ENCODE measurements at places on chromosomes 5 and 9. TPM values are rescaled to one million over a fixed set of nuclear protein-coding genes. Genes with fewer than 3 reads are reported as not detected.

DNA sequence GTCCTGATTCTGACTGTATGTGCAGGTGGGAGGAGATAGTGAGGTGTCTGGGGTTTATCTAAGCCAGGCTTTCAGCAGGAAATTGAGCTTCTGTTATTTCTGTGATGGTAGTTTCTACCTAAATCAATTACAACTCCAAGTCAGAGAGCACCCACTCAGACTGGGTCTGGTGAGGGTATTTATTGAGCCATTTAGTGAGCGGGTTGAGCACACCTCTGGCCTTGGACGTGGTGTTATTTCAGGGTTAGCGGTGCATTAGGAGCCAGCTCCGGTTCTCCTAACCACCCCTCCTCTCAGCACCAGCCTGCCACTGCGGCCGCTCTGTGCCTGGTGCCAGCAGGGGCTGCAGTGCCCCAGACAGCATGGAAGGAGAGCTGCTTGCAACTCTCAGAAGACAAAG is 238.9 kb downstream of the CACNA1B start:
- no peak for DNase-seq

- DNase-seq: no peak
These were observed 161.0 kb upstream of the CCDC152 start for GRCh38 chr5:42595597-42595996.

DNA sequence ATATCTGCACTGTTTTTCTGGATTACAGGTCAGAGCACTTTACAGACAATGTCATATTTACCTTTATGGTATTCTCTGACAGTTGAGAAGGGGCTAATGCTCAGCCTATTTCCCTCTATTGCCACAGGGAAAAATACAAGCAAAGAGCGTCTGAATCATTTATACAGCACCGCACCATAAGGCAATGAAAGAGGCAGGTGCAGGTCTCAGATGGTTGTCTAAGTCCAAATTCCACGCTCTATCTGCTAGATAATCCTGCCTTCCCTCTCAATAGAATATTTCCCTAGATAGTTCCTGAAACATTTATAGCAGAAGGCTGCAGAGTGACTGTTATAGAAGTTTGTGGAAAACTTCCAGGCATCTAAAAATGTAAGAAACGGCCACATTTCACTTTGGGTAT is 446.1 kb upstream of the CDH6 start:
- DNase-seq: no peak

GRCh38 chr9:36078051-36078450 is 41.3 kb downstream of the RECK start:
- no peak for DNase-seq

GRCh38 chr5:33608344-33609041 is 167.7 kb downstream of the TARS1 start:
- no peak for DNase-seq

DNA sequence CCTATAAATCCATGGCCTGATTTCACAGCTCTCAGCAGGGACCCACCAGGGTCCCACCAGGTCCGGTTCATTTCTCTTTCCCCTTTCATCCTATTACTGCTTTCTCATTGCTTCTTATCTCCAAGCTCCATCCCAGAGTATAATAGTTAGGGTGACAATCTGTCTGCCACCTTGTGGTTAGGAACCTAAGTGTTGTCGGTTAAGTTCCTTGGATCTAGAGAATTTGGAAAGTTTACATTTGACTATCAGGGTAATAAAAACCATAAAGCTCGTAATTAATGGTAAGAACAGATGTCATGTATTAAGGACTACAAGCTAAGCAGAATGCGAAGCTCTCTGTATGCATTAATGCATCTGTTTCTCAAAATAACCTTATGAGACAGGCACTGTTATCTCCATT is 259.1 kb downstream of the SH3GL2 start:
- DNase-seq: no peak

- no peak for DNase-seq
These were observed 6.0 kb downstream of the C9orf40 start for GRCh38 chr9:74946686-74947085.

DNA sequence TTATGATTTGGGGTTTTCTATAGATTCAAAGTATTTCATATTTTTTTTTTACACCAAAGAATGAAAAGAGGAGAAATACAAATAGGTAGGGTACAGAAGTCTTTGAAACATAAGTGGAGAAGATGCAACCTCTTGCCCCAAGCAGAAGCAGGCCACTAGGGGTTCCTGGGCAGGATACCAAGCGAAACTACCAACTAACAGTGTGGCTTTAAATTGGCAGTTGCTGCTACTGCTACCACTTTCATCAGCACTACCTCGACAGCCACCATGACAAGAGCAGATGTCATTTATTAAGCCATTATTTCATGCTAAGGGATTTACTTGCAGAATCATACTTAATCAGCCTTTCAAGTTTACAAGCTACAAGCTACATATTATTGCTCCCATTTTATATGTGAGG is 288.1 kb downstream of the NR3C1 start:
- no peak for DNase-seq

- DNase-seq: no peak
These were observed 157.5 kb upstream of the CCDC152 start for GRCh38 chr5:42599106-42599505.

- no peak for DNase-seq
These were observed 29.1 kb downstream of the CFAP77 start for GRCh38 chr9:132439153-132439552.

GRCh38 chr5:168159425-168159824 is 132.0 kb upstream of the WWC1 start:
- no peak for DNase-seq

JAKMIP2 gene
- 0.49 TPM for polyA plus RNA-seq

SLC1A3 gene
- polyA plus RNA-seq: 15.7 TPM

SAPCD2 gene
- 0.63 TPM for polyA plus RNA-seq

TRIP13 gene
- 1.6 TPM for polyA plus RNA-seq

IL12B gene
- not detected for polyA plus RNA-seq
